ENCODE measurements at places on chromosomes 2 and 18. TPM values are rescaled to one million over a fixed set of nuclear protein-coding genes. Genes with fewer than 3 reads are reported as not detected.

CHN1 gene
- 34.4 TPM for total RNA-seq

CCDC178 gene
- total RNA-seq = not detected

BOLL gene
- total RNA-seq = not detected

IL1RN gene
- total RNA-seq = not detected

ZNF804A gene
- total RNA-seq = 1.5 TPM

EPAS1 gene
- total RNA-seq = 2.4 TPM

SERPINB2 gene
- 18.1 TPM for total RNA-seq

CHAC2 gene
- total RNA-seq = 17.2 TPM

PAIP2B gene
- 2.5 TPM for total RNA-seq

RFX8 gene
- total RNA-seq = 4.6 TPM

TIMM21 gene
- total RNA-seq = 40.9 TPM

EVA1A gene
- 73.2 TPM for total RNA-seq

PLEKHM3 gene
- total RNA-seq = 6.4 TPM

AOX1 gene
- total RNA-seq = 2.3 TPM

KLHL14 gene
- total RNA-seq = 0.34 TPM

IL37 gene
- total RNA-seq = not detected

ABCB11 gene
- total RNA-seq = not detected

DUSP2 gene
- total RNA-seq = 24.4 TPM

NYAP2 gene
- total RNA-seq = not detected

DSG1 gene
- not detected for total RNA-seq

LOXHD1 gene
- not detected for total RNA-seq

PJVK gene
- total RNA-seq = 2.1 TPM

R3HDM1 gene
- 3.8 TPM for total RNA-seq

CMPK2 gene
- total RNA-seq = 4.5 TPM

ALPI gene
- not detected for total RNA-seq

SERPINB13 gene
- not detected for total RNA-seq

CCDC85A gene
- 0.74 TPM for total RNA-seq

ATP8B1 gene
- total RNA-seq = 5.2 TPM

ANKRD39 gene
- 24.4 TPM for total RNA-seq

TTN gene
- total RNA-seq = not detected

LYPD6 gene
- total RNA-seq = 8.5 TPM

HES6 gene
- total RNA-seq = 9.8 TPM

POTEJ gene
- total RNA-seq = 0.06 TPM

Measured in Daoy (cell line).